ENCODE measurements at places on chromosomes 5 and 9. TPM values are rescaled to one million over a fixed set of nuclear protein-coding genes. Genes with fewer than 3 reads are reported as not detected.
A peak's percentile ranks its signal among the peaks of the same experiment; 100 is the strongest.

PTGES2 gene
- 31.4 TPM for polyA plus RNA-seq

FBP2 gene
- not detected for polyA plus RNA-seq

BAAT gene
- polyA plus RNA-seq = not detected

LCN10 gene
- polyA plus RNA-seq = not detected

SPOCK1 gene
- not detected for polyA plus RNA-seq

CCL28 gene
- 5.0 TPM for polyA plus RNA-seq

SPATA31A1 gene
- not detected for polyA plus RNA-seq

CACNA1B gene
- not detected for polyA plus RNA-seq

PDCD1LG2 gene
- 0.09 TPM for polyA plus RNA-seq

SPINK13 gene
- polyA plus RNA-seq = not detected

CFAP157 gene
- 0.25 TPM for polyA plus RNA-seq

DNA sequence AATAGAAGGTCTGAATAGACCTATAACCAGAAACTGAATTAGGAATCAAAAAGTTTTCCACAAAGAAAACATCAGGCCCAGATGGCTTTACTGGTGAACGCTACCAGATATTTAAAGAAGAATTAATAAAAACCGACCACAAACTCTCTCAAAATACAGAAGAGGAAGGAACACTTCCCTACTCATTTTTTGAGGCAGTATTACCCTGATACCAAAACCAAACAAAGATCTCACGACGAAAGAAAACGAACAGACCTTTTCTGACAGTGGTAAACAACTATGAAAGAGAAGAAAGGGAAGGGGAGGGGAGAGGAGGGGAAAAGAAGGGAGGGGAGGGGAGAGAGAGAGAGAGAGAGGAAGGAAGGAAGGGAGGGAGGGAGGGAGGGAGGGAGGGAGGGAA lies 13.5 kb downstream of the B4GALT1 start:
- no peak for DNase-seq

- no peak for DNase-seq
Measured at GRCh38 chr5:109855056-109855455, 165.3 kb downstream of the MAN2A1 start.

DNA sequence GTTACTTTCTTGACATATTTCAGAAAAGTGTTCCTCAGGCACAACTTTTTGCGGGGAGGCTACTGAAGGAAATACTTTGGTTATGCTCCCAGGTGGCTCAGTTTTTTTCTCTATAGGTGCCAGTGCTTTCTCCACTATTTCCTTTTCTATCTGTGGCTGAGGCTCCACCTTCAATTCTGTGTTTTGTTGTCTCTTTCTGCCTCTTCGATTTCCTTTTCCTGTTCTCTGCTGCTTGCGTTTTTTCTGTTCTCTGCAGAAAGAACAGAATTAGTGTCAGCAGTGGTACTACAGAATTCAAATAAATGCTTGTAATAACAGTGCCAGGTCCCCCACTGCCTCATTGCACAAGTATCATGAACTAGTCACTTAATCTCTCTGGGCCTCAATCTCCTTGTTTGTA lies 7.0 kb downstream of the HEMGN start:
- DNase-seq = no peak

DNA sequence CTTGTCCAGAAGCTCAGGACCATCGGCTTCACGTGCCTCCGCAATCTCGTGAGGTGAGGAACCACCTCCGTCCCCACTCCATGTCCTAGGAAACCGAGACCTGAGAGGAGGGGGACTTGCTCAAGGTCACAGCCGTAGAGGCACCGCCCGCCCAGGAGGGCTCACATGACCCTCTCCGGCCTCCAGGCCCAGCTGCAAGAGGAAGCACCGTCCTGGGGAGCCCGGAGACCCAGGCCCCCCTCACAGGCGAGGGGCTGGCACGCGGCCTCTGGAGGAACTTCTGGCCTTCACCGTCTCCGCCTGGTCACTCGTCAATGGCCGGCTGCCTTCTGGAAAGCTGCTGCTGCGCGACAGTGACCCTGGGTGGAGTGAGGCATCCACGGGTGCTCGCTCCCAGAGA lies 24.2 kb downstream of the FAM78A start:
- DNase-seq = no peak

GRCh38 chr9:312596-313320 lies 98.1 kb downstream of the DOCK8 start:
- no peak for DNase-seq

- no peak for DNase-seq
Measured at GRCh38 chr5:51484326-51484725, 101.1 kb downstream of the ISL1 start.

- no peak for DNase-seq
Measured at GRCh38 chr5:97735209-97735608, 552.2 kb upstream of the RIOK2 start.

DNA sequence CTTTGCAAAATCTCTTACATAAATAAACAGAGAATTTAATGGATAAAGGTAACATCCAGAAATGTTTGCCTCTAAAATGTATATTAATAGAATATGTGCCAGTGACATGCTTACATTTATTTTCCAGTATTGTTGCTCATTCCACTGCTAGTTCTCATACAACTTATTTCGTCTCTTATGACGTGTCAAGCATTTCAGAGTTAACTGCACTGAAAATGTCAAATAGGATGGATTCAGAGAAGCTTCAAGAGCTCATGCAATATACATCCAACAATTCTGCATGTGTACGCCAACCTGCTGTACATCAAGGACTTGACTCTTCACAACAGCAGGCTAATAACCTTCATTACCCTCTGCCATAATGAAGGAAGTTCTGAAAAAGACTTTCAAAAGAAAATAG lies 386.2 kb upstream of the IZUMO3 start:
- no peak for DNase-seq

GRCh38 chr5:94807985-94808384 lies 189.5 kb downstream of the SLF1 start:
- DNase-seq = no peak

- peak; percentile 14 for DNase-seq
Measured at GRCh38 chr9:123544007-123544827, 188.2 kb downstream of the CRB2 start.

GRCh38 chr5:156595132-156595787 lies 254.8 kb upstream of the PPP1R2B start:
- DNase-seq = no peak

GRCh38 chr5:7904170-7904569 lies 35.2 kb downstream of the MTRR start:
- DNase-seq = no peak

GRCh38 chr5:82290005-82290404 lies 11.9 kb upstream of the RPS23 start:
- no peak for DNase-seq

GRCh38 chr5:14467886-14468285 lies 113.7 kb upstream of the OTULINL start:
- no peak for DNase-seq

- no peak for DNase-seq
Measured at GRCh38 chr5:37932450-37932849, 92.6 kb upstream of the GDNF start.

DNA sequence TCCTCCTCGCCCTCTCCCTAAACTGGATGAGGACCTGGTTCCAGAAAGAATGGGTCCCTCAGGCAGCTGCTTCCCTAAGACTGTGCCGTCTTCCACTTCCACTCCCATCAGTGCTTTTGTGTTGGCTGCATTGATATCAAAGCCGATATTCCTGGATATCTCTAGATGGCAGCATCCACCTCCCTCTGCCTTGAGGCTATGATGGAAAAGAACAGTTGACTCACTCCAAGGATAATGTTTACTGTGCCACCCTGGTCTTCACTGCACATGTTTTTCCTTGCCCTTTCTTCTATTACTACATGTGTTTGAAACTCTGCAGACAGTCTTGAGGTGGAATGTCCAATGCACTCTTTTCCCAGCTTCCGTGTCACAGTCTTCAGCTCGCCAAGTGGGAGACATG lies 211.6 kb downstream of the MAST4 start:
- DNase-seq = no peak

DNA sequence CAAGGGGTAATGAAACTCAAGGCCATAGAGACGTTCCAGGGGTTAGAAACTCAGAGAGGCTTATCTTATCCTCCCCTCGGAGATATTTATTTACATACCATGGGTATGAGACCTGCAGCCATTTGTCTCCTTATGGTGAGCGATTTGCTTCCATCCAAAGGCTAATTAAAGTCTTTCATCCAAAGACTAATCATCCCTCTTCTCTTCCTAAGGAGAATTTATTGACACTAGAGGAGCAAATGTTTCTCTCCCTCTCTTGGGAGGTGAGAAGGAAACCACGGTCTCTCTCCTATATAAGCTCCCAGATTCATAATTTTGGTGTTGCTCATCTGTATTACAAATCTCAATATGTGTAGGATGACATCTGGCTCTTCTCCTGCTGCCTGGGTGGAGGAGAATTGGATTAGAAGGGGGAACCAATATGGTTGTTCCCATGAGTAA lies 31.0 kb upstream of the RPS23 start:
- no peak for DNase-seq

- DNase-seq = no peak
Measured at GRCh38 chr9:134734270-134734669, 92.7 kb downstream of the COL5A1 start.

- DNase-seq = no peak
Measured at GRCh38 chr5:181166812-181167733, 19.7 kb downstream of the OR2V2 start.

DNA sequence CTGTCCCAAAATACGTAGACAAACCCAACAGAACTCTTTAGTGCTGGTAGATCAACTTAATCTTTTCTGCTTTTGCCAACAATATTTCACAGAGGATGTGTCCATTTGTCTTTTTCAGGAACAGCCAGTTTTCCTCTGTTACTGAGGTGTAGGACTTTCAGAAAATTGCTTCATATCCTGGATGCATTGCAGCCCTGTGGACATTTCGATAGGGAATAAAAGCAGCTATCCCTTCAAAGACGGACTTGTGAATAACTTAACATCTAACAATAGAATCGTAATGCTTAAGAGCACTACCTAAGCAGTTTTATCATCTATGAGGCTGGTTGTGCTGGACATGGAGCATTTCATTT lies 59.7 kb downstream of the PCSK1 start:
- DNase-seq = no peak

- DNase-seq = no peak
Measured at GRCh38 chr5:157926977-157927376, 68.0 kb upstream of the CLINT1 start.
